ENCODE measurements at places on chromosomes 16 and 17.

DNA sequence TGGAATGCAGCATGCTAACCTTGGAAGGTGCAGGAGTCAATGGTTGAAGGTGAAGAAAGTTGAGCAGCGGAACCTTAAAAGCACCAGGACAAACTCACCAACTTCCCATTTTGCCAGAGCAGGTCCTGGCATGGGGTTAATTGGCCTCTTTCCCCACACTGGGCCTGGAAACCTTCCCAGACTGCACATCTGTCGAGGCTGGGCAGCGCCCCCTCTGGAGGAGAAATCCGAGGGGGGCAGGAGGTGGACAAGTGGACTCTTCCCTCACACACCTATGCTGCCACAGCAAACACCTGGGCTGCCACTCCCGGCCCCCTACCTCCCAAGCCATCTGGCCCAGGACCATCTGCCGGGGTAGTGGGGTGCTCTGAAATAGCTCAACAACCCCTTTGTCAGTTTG is 232.4 kb downstream of the CBLN1 start:
- DNase-seq = no peak

GRCh38 chr16:28499854-28500253 is 5.4 kb downstream of the APOBR start:
- no peak for DNase-seq

DNA sequence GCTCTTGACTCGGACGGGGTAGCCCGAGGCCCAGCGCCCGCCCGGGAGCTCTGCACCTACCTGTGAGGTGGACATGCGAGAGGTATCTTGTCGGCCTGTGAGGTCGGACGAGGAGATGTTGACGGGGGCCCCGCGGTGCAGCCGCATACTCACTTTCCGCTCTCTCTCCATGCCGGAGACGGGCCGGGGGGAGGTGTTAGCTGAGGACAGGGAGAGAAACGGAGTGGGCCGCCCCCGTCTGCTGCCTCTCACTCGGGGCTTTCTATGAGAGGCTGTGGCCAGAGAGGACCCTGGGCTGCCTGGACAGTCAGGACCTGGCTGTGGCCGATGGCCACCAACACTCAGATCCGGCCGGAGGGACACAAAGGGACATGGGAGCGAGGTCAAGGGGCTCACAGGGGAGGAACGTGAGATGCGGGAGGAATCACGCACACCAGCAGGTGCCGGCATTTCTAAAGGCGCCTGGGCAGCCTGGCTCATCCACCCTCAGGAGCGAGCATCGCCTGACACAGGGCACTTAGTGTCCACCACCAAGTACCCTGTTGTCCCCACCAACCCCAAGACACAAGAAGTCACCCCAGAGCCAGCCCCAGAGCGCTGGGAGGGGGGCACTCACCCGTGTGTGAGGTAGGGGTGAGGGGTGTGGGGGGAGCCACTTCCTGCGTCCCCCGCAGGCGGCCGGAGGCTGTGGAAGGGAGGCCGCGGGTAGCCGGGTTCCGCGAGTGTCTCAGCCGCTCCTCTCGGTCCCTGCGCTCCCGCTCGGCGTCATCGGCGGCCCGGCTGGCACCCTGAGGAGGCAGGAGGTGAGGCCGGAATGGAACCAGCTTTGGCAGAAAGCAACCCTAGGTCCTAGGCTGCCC is 20.2 kb downstream of the SLC16A3 start:
- no peak for DNase-seq

DNA sequence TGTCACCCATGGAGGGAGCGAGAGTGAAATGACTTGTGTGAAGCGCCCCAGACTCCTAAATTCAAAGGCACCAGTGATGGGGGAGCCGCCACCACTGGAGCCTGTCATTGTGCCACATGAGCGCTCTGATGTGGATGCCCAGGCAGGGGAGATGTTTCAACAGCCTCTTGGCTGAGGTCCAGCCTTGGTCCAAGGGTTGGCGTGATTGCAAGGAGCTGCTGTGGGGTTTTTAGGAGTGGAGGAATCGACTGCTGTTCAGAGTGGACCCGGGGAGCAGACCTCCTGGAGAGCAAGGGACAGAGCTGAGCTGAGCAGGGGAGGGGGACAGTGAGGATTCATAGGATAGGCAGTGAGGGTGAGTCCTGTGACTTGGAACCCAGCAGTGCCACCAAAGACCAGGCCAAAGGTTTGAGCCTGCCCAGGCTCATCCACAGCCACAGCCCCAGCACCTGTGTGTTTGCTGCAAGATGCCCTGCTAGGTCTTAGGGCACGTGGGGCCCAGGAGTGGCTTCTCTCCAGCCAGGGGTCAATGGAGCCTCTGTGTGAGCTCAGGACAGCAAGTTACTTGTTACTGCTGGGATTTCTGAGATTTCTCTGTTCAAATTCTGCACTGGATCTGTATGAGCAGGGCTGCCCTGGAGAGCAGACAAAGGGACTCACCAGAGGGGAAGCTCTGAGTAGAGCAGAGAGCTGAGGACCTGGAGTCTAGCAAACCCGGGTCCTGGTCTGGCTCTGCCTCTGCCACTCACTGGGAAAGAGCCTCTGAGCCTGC is 20.3 kb downstream of the RHBDL3 start:
- DNase-seq = no peak

- no peak for DNase-seq
These were observed 226.1 kb downstream of the ZNF423 start for GRCh38 chr16:49629851-49630250.

DNA sequence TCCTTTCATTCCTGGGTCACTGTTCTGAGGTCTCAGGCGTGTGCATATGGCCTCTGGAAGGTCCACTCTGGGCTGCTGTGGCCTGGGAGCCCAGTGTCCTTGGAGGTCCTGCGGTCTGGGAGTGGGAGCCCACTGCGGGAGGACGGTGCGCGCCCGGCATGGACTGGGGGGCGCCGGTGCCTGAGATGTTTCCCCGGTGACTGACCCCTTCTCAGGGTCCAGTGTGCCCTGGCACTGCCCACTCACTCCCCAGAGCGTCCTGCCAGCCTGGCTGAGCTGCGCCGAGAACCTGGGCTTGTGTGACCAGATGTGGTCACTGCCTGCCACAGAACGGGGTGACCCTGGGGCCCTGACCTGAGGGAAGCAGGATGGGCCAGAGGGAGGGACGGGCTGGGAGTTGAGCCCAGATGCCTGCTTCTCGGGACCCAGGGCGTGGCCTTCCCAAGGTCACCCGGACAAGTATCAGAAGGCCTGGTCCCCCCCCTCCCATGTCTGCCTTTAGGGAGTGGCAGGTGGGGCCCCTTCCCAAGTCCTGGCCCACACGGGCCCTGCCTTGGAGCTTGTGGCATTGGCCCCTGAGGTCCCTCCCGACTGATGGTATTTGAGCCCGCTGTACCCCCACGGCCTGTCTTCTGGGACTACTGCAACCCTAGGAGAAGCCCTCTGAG is 1.1 kb upstream of the RHBDL1 start:
- no peak for DNase-seq

GRCh38 chr16:17106243-17106791 is 364.4 kb downstream of the XYLT1 start:
- DNase-seq = no peak

GRCh38 chr16:88455610-88456355 is 2.7 kb downstream of the ZFPM1 start:
- DNase-seq = no peak

Data from posterior vena cava (tissue), 2 donors.